ENCODE measurements at places on chromosomes 3 and 15.

- no peak for DNase-seq
Measured at GRCh38 chr15:65550681-65551098, 20.4 kb downstream of the HACD3 start.

- DNase-seq: peak; percentile 58
Measured at GRCh38 chr15:48645558-48646330, at the start of gene FBN1. Gene FBN1 (minus strand): TSS chr15:48645709. CDS start chr15:48644769, 940 bp downstream.

DNA sequence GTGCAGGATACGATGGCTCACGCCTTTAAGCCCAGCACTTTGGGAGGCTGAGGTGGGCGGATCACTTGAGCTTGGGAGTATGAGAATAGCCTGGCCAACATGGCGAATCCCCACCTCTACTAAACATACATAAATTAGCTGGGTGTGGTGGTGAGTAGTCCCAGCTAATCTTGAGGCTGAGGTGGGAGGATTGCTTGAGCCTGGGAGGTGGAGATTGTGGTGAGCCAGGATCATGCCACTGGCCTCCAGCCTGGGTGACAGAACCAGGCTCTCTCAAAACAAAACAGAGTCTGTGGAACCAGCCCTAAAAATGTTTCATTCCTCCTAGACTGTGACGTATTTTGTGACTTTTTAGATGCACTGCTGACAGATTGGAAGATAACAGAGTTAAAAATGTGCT lies 34.3 kb upstream of the RAD51 start:
- DNase-seq: no peak

DNA sequence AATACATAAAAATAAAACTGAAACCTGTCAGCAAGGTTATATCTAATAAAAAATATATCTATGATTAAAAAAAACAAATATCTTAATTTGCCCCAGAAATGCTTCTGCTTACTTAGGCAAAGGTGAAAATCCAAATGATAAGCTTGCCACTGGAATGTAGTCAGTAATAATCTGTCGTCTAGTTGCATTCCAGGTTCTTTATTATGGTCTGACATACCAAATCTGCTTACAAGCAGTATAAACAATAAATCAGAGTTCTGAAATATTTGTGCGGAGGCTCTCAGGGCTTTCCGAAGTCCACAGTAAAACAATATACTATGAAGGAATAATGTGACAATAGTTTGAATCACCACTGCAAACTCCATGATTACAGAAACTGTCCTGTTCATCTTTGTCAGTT lies 1133.5 kb downstream of the ROBO1 start:
- DNase-seq: no peak

- DNase-seq: no peak
Measured at GRCh38 chr3:73433687-73434086, 191.1 kb downstream of the PDZRN3 start.

DNA sequence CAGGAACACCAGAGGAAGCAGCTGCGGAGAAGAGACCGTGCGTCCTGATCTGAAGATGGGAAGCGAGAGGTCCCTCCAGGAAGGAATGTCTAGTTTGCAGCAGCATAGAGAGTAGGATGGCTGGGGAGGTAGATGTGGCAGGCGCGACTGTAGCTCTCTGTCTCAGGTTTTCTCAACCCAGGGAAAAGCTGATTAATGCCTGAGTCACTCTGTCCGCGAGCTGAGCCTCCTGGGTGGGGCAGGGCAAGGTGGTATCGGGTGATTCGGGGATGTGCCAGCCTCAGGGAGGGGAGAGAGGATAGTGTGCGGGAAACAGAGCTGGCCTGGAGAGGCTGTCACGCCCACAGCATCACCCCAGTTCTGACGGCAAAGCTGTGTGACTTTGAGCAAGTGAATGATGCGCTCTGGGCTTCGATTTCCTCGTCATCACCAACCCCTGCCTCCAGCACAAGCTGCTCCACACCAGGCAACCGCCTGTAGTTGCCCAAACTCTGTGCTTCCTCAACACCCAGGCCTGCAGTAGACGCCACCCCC lies 28.4 kb downstream of the CPN2 start:
- no peak for DNase-seq

GRCh38 chr15:72994534-72995177 lies 57.6 kb upstream of the NEO1 start:
- DNase-seq: no peak

DNA sequence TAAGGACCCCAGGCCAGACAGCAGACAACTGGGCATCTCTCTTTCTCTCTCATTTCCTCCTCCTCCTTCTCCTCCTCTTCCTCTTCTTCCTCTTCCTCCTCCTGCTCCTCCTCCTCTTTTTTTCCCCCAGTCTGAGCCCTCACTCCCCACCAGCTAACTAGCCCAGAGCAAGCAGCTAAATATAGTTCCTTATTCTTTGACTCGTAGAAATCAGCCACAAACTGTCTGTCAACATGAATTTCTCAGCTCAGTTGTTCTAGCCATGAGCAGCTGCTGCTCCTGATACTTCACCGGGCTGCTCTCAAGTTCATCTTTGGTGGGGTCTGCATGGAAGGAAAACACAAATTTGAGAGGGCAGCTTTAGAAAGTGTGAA lies 19.2 kb upstream of the LOXL1 start:
- no peak for DNase-seq

GRCh38 chr3:64086479-64087252 lies 63.4 kb upstream of the PSMD6 start:
- DNase-seq: no peak

- no peak for DNase-seq
Measured at GRCh38 chr3:59429198-59429597, 379.4 kb upstream of the CFAP20DC start.

DNA sequence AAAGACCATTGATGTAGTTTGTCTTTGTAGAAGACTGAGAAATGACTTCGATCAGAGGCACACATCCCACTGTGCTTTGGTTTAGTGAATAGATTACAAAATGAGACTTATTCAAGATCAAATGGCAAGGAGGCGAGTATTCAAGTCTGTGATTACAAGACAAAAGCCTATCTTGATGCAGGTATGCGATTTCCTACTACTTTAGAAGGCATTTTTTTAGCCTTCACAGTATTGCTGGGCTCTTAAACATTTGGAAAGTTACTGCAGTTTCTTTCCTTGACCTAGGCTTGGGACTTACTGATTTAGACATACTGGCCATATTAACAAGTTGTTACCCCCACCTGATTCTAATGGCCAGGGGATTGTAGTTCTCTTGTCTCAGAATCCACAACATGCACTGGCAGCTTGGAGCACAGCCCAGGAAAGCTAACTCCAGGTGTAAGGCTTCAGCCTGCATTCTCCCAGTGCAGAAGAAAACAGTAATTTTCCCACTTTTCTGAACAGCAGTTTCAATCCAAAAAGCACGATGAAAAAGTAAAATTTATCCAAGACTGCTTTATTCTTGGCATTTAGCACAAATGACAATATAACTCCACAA lies 311.6 kb downstream of the EPHA6 start:
- DNase-seq: no peak

DNA sequence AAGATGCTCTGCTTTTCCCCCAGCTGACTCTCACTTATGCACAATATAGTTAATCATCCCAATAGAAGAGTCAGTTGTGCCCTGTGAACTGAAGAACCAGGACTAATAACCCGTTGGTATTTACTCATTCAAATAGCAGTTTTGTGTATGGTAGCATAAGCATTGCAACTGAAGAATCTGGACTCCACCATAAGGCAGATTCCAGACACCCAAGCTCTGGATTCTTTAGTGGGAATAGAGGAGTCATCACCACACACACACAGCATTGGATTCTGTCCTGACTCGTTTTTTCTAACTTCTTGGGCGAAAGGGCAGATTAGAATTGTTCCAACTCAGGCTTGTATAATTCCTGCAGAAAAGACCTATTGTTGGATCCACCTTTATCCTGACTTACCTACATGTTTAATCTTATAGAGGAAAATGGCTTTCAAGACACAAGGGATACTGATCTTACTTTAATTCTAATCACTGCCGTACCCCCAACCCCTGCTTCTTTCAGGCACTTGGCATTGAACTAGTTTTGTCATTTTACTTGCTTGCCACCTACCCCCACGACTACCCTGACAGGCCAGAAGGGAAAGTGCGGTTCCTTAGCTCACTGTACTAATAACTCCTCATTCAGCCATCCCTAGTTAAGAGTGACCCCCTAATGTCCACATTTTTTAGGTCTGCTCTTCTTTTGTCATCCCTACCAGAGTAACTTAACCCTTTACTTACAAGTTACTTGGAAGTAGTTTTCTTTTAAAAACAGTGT lies 42.3 kb downstream of the NKIRAS1 start:
- no peak for DNase-seq

DNA sequence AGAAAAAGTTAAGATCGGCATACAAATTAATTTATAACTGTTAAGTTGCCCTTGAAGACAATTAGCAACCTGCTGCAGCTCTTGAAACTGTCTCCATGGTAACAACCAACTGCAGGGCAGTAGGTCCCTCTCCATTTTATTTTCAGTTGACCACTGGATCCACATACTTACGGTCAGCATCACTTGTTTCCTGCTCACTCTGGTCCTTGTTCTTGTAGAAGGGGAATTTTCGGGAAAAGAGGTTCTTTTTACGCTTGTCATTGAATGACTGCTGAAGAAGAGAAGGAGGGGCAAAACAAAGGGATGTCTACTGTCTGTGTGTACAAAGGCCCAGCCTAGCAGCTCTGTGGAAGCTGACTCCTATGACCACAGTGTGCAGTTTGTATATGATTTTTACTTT lies 46.8 kb upstream of the MELTF start:
- DNase-seq: no peak

DNA sequence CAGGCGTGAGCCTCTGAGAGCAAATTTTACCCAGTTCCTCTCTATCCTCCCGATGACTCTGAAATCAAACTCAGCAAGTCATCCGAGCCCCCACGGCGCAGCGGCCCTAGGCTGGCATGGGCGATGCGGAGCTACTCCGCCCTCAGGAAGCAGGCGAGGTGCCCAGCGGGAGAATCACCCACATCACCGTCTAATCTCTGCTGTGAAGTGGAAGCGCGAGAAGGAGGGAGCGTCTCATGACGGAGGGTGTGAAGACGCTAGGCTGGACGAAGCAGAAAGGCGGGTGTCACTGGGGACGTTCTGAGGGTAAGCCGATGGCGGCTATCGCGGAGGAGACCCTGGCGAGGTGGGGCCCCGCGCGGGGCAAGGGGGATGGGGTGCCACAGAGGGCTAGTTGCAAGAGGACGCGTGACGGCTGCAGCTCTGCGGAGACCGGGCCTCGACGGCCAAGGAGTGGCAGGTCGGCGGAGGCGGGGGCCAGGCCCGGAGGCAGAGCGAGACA lies 9.1 kb upstream of the GNAI2 start:
- DNase-seq: no peak

- no peak for DNase-seq
Measured at GRCh38 chr15:32994810-32995424, 199.6 kb downstream of the FMN1 start.

DNA sequence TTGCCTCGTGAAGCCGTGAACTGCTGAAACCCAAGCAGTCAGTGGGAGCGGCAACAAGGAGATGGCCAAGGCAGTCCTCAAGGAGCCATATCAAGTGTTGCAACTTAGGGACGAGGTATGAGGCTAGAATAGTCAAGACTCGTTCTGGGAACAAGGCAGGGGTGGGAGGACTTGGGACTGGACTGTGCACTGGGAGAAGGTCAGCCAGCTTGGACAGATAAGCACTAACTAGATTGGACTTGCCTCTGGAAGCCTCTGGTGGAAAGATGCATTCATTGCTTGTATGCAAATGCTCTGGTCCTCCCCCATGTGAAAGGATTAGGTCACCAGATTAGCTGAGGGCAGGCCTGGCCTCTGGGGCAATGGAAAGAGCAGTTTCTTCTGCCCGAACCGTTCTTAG lies 123.3 kb upstream of the CTNNB1 start:
- no peak for DNase-seq

- no peak for DNase-seq
Measured at GRCh38 chr3:160098926-160099626, 110.4 kb downstream of the IL12A start.

- DNase-seq: no peak
Measured at GRCh38 chr15:101348643-101349042, 53.6 kb upstream of the SNRPA1 start.

GRCh38 chr3:21979706-21980105 lies 228.7 kb upstream of the ZNF385D start:
- DNase-seq: no peak

DNA sequence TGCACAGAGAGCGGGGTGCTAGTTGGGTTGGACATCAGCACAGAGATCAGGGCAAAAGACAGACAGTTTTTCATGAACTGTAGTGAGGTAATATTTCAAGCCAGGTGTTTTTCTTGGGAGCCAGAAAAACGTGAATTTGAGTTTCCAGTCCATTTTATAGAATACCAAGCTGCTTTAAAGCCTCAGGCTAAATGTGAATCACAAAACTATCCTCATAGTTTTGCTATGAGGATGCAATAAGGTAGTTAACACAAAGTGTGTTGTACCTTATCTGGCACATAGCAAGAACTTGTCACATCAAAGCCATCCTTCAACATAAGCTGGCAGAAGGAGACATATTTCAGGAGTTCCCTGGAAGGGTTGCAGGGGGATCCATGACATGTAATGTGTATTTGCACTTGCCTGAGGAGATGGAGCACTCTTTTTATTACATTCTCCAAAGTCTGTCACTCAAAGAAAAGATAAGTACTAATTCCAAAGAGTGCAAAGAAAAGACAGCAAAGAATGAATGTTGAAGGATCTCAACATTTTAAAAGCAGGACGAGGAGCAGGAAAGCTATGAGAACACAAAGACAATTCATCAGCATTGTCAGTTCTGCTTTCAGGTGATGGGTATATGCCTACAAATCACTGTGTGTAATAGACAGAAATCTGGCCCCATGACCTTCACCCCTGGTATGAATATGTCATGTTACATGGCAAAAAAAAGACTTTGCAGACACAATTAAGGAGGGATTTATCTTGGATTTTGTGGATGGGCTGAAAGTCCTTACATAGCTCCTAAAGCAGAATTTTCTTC lies 1046.4 kb downstream of the NTRK3 start:
- no peak for DNase-seq

DNA sequence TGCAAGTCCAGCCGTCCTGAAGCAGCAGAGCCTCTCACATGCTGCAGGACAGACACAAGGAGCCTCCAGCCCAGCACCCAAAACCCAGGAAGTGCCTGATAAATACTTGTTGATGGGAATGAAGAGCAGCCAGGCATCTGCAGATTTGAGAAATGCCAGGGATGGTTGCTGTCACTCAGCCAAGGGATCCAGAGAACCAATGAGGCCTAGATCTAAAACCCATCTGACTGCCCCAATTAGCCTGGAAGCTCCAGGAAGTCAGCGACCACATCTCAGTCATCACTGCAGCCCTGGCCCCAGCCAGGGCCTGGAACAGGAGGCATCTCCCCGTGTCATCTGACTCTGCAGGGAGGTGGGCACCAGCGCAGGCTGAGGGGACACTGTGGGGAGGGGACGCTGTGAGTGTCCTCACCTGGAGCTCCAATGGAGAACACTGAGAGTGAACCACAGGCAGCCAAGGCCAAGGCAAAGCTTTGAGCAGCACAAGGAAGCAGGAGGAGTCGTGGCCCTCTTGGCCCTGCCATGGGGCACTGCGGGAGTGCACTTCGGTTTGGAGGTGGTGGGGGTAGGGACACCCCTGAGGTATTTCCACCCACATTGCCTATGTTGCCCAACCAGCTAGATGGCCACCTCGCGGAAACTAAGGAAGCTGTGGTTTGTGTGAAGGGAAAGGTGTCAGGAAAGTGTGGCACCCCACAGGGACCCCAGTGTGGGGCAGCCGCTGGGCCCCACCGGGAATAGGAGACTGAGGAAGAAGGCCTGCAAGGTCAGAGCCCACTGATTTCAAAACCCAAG lies 229.5 kb downstream of the VPS13C start:
- no peak for DNase-seq
